Activated naive CD4-positive, alpha-beta T cell treated with anti-CD3 and anti-CD28 coated beads, Interleukin-2, amount 50 U/mL, for 72 hours (primary cell): ENCODE measurements at places on chromosomes 5 and 9.

DNA sequence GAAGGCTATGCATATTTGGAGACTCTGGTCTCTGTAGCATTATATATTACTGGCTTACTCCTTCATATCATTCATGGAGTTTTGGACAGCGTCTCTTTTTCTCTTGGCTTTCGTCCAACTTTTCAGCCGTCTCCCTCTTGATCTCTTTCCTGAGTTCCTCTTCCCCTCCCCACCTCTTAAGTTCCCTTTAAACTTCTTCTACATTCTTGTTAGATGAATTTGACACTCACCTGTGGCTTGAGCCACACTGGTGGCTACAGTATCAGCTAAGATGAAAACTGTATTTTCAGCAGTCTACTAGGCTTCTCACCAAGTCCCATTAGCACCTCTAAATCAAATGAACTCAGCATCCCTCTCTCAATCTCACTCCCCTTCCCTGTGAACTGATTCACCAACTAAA, 128.1 kb downstream of the STARD4 start:
- DNase-seq = no peak

- DNase-seq = no peak
These were observed 100.3 kb downstream of the ENTREP1 start for GRCh38 chr9:69425136-69425801.

- no peak for DNase-seq
These were observed 106.0 kb downstream of the RGS3 start for GRCh38 chr9:113569472-113570060.

DNA sequence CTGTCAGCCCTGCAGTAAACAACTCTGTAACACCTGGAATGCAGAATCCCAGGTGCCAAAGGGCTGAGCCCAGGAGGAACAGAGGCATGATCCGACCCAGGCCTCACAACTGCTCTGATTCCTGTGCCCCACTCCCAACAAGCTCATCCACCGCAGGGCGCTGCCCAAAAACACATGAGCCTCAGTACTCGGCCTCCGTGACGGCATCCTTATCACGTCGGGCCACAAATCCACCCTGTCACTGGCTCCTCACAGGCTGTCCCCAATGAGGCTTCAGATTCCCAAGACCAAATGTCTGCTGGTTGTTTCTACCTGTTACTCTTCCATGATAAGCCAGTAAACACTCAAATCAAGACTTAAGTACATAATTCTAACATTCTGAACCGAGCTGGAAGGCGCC, 15.2 kb downstream of the QSOX2 start:
- DNase-seq = no peak

- no peak for DNase-seq
These were observed 52.1 kb upstream of the NFIB start for GRCh38 chr9:14366076-14366475.

DNA sequence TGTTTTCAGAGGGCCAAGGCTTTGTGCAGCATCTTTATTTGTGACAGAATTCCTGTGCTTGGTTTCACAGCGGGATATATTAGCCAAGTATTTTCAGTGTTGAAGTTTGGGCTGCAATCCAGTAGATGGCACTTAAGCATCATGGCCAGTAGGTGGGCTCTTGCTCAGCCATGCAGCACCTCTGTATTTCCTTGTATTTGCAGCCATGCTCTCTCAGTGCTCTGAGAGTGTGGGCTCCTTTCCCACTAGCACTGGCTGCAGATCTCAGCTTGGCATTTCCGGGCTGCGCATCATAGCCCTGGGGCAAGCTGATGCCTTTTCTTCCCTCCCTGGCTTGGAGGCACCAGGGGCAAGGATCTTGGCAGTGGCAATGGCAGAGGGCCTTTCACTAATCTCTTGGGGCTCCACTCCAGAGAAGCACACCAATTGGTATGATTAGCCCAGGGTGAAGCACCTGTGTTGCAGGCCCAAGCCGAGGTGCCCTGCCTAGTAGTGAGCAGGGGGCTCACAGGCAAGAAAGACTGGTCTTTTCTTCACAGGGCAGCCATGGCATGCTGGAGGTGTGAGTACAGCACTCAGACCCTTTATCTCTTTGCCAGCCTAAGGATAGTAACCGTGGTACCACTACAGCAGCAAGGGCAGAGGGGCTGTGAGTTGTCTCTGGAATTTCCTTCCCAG, 48.3 kb downstream of the SLCO6A1 start:
- DNase-seq = no peak

- DNase-seq = no peak
These were observed 677.5 kb upstream of the ST8SIA4 start for GRCh38 chr5:101580591-101580990.

GRCh38 chr9:4192450-4192849, 107.4 kb downstream of the GLIS3 start:
- no peak for DNase-seq

DNA sequence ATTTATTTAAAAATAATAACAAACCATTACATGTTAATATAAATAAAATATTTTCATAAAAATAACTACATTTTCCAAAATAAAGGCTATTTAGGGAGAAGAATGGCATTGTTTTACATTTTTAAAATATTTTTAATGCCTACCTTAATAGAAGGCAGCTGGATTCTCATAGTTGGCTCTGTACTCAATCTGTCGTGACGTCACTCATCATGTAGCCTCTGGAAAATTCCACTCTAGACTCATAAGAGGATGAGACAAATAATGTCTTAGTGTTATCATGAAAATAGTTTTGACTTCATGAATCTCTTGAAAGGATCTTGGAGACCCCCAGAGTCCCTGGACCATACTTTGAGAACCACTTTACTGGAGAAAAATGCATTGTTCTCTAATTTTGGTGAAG, 93.1 kb downstream of the NXNL2 start:
- no peak for DNase-seq

DNA sequence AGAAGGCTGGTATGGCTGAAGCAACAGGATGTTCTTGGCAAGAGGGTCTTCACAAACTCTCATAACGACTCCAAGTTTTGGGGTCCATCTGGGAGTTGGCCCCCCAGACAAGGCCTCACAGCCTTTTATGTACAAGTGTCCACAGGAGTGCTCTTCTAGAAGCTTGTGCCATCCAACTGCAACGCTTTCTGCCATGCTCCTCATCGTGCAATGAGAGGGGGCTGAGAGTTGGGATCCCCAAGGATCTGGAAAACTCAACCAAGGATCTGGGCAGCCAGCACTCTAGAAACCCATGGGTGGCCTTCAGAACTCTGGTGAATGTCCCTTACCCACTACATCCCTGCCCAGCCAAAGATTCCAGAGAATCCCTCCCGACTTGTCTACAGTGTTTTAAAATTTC, 8.5 kb upstream of the AMBP start:
- no peak for DNase-seq

GRCh38 chr5:89930591-89931392, 478.8 kb downstream of the CETN3 start:
- no peak for DNase-seq

GRCh38 chr5:149778303-149779123, 48.4 kb downstream of the PPARGC1B start:
- no peak for DNase-seq

GRCh38 chr5:125348221-125348692, 601.8 kb upstream of the ZNF608 start:
- DNase-seq = no peak

GRCh38 chr5:145937432-145938250, 1.3 kb downstream of the SH3RF2 start:
- DNase-seq = peak; percentile 29

GRCh38 chr5:164354139-164354751, 848.8 kb downstream of the MAT2B start:
- DNase-seq = no peak
